PC-3 (cell line): ENCODE measurements at places on chromosomes 1 and 21. TPM values are rescaled to one million over a fixed set of nuclear protein-coding genes. Genes with fewer than 3 reads are reported as not detected.
A peak's percentile ranks its signal among the peaks of the same experiment; 100 is the strongest.

PTPN14 gene
- total RNA-seq = 12.6 and 17.1 TPM in 2 replicates

COP1 gene
- total RNA-seq = 8.8 and 16.6 TPM in 2 replicates

GRIK3 gene
- not detected in 2 replicates for total RNA-seq

GRCh38 chr1:233614173-233614742 is 352 bp downstream of the KCNK1 start:
- H3K4me3 ChIP-seq = peak overlapping the region; percentile 90
- no peaks in the 10 kb centered on the region for H3K27me3 ChIP-seq
- H3K27ac ChIP-seq = peak overlapping the region; percentile 86
- peak; percentile 57 for DNase-seq
- peaks cover 24% of the 10 kb centered on the region for H3K4me1 ChIP-seq

DNA sequence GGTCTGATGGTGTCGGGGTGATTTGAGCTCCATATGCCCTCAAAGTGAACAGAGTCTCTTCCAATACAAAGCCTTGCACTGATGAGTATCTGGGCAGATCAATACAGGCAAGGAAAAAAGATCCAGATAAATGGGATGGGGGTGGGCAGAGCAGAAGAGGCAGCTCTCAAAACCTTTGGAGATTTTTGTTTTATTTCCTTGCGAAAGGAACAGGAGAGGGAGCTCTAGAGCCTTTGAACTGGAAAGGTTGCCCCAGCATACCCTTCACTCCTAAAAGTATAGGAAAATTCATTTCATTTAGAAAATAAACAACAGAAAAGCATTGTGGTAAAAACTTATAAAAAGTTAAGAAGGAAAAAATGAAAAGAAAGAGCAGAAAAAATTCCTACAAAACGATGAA is 31.4 kb upstream of the OLIG2 start:
- H3K4me1 ChIP-seq = no peaks in the 10 kb centered on the region
- peak; percentile 65 for DNase-seq
- H3K27me3 ChIP-seq = peaks cover 53% of the 10 kb centered on the region
- no peak overlapping the region for H3K4me3 ChIP-seq

TAGLN2 gene
- 1,281 and 1,584 TPM in 2 replicates for total RNA-seq

PDE4B gene
- total RNA-seq = 1.4 and 1.7 TPM in 2 replicates

DNA sequence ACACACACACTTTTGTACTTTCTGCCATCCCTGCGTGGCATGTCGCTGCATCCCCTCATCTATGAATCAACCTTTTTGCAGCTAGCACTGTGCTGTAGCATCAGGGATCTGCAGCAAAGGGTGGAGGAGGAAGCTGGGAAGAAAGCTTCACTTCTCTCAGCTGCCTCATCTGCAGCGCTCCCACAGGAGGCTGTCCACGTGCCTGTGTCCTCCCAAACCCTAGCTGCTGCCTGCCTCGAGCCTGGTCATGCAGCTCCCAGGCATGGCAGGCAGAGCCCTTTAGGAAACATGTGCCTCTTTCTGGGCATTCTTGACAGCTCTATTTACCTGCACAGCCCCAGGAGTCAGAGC is 262.1 kb upstream of the SGIP1 start:
- peaks cover 33% of the 10 kb centered on the region for H3K4me1 ChIP-seq
- peak overlapping the region; percentile 24; the same call in 1 of the 2 replicates for H3K4me3 ChIP-seq
- no peaks in the 10 kb centered on the region for H3K36me3 ChIP-seq
- H3K27me3 ChIP-seq = no peaks in the 10 kb centered on the region

- H3K36me3 ChIP-seq = no peaks in the 10 kb centered on the region
- no peak for DNase-seq
- H3K27me3 ChIP-seq = no peaks in the 10 kb centered on the region
Observed at GRCh38 chr1:66335859-66336640, 197.9 kb upstream of the SGIP1 start.

NUAK2 gene
- total RNA-seq = 3.8 and 4.8 TPM in 2 replicates

DNA sequence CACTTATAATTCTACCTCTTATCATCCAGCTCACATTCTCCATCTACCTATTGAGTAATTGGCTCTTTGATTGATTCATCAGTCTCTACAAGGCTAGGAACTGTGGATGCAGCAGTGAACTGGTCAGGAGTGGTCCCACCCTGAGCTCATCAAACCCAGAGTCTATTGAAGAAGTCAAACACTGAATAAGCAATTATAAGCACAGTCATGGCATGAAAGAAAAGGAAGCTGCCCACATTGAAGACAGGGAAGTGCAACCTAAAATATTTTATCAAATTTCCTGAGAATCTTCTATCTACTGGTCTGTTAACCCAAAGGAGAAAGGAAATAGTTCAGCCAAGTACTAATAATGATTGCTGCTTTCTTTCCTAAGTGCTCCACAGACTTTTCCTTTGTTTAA is 35.7 kb downstream of the ACP6 start:
- H3K36me3 ChIP-seq = no peaks in the 10 kb centered on the region; the same call in 1 of the 2 replicates
- no peak overlapping the region for H3K27ac ChIP-seq
- no peak for DNase-seq
- no peaks in the 10 kb centered on the region for H3K27me3 ChIP-seq
- H3K4me1 ChIP-seq = no peaks in the 10 kb centered on the region
- no peak overlapping the region for H3K4me3 ChIP-seq

ST6GALNAC5 gene
- total RNA-seq = 0.36 and 1.2 TPM in 2 replicates

- H3K4me3 ChIP-seq = no peak overlapping the region
- no peaks in the 10 kb centered on the region for H3K27me3 ChIP-seq
- H3K27ac ChIP-seq = no peak overlapping the region
- H3K4me1 ChIP-seq = peaks cover 6% of the 10 kb centered on the region
Observed at GRCh38 chr1:226002667-226003501, 3.7 kb upstream of the SDE2 start.

DNA sequence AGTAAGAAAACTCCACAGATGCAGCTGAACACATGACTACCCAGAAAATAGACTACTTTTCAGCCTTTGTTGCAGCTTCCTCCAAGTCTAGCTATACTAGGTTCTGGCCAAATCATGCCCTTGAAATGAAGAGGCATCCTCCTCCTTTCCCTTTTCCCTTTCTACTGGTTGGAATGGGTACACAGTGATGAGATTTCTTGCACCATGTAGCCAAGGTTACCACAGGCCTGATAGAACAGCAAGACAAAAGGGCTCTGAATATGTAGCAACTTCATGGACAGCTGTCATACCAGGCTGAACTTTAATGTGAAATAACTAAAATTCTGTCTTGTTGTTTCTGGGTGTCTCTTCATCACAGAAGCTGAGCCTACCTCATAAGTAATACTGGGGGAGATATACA is 146.5 kb downstream of the PDE4B start:
- DNase-seq = no peak
- no peak overlapping the region for H3K27ac ChIP-seq
- H3K4me1 ChIP-seq = no peaks in the 10 kb centered on the region
- H3K36me3 ChIP-seq = no peaks in the 10 kb centered on the region

TTC39A gene
- total RNA-seq = 11.1 and 12.3 TPM in 2 replicates

GRCh38 chr21:38851101-38851500 is 45.4 kb downstream of the ETS2 start:
- DNase-seq = no peak
- peaks cover 41% of the 10 kb centered on the region for H3K4me1 ChIP-seq
- no peaks in the 10 kb centered on the region for H3K36me3 ChIP-seq

GRCh38 chr1:224541901-224542630 is 74.1 kb upstream of the CNIH3 start:
- DNase-seq = peak; percentile 68
- H3K36me3 ChIP-seq = no peaks in the 10 kb centered on the region
- 0 out of 2 replicates have a peak overlapping the region, but pooled peaks have one; percentile 2 for H3K4me3 ChIP-seq
- H3K27me3 ChIP-seq = no peaks in the 10 kb centered on the region
- H3K4me1 ChIP-seq = peaks cover 38% of the 10 kb centered on the region
